NCI-H1436 (cell line): ENCODE measurements at places on chromosomes 11 and 22.
A peak's percentile ranks its signal among the peaks of the same experiment; 100 is the strongest.

GRCh38 chr22:39662686-39663052 is 92.1 kb downstream of the CACNA1I start:
- DNase-seq: no peak

DNA sequence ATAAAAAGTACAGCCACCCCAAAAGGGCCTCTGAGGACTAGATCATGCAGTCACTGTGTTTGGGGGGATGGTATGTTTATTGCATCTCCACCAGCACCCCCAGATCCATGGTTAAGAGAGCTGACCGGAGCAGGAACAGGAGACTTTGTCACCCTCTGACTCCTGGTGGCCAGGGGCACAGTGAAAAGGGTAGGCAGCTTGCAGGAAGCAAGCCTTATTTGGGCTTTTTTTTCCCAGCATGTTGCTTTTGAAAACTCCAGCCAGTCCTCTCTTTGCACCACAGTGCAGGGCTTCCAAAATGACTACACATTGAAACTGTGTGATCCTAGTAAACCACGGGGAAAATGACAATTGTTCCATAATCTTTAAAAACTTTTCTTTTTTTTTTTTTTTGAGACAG is 20.6 kb downstream of the PRR5 start:
- DNase-seq: no peak

GRCh38 chr22:29208879-29209623 is 3.4 kb downstream of the EMID1 start:
- peak; percentile 49 for DNase-seq

GRCh38 chr11:5626196-5626595 is 1.4 kb downstream of the TRIM34 start:
- no peak for DNase-seq

- DNase-seq: no peak
Observed at GRCh38 chr22:24440718-24441405, 13.5 kb downstream of the ADORA2A start.

GRCh38 chr22:28208036-28208435 is 289.0 kb upstream of the PITPNB start:
- no peak for DNase-seq
